ENCODE measurements at places on chromosomes 1 and 21.

DNA sequence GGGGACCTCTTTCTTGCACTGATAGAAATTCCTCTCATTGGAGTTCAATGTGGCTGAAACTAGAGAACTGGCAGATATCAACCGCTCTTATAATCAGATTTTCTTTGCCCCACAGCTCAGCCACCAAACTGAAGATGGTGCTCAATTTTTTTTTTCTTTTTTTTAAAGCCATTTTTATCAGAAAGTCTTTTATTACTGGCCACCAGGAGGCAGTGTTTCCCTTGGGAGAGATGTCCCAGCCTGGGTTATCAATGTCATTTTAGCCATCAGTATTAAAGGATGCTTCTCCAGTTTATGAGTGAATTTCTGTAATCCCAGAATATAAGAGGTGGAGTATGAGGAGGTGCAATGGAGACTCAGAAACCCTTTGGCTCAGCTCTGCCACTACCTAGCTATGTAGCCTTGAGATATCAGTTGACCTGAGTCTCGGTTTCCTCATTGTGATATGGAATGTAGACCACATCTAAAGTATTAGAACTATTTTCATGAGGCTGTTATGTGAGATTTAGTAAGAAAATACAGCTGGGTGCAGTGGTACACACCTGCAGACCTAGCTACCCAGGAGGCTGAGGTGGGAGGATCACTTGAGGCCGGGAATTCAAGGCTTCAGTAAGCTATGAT, 27.6 kb downstream of the CD244 start:
- DNase-seq, result no peak

- DNase-seq, result no peak
Observed at GRCh38 chr1:145845144-145845513, 301 bp upstream of the NUDT17 start.

DNA sequence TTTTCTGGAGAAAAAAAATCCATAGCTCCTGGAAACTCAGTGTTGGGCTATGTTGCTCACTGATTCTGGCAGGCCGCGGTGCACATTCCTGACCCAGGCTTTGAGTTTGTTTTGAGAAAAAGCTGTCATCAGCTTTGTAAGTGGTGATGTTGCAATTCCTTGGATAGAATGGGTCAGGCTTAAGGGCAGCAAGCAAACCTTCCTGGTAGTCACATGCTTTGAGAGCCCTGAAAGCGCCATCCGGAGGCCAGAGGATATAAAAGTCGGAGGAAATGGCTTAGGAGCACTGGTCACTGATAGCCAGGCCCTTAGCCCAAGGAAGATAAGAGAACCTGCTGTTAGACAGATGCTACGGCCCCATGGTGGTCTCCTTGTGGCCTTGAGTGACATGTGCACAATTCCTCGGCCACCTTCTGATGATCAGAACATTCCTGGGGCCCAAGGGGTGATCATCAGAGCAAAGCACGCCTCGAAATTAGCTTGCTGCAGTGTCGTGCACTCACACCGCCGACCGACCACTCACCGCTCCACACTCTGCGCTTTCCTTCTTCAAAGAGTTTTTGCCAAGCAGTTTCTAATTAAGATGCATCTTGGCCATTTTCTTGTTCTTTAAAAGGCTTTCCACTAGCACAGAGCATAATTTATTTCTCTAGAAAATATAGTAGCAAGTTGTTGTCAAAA, 78.6 kb downstream of the MAN1C1 start:
- DNase-seq, result peak; percentile 87

- DNase-seq, result peak; percentile 79
Observed at GRCh38 chr1:36224537-36225282, 467 bp downstream of the THRAP3 start.

DNA sequence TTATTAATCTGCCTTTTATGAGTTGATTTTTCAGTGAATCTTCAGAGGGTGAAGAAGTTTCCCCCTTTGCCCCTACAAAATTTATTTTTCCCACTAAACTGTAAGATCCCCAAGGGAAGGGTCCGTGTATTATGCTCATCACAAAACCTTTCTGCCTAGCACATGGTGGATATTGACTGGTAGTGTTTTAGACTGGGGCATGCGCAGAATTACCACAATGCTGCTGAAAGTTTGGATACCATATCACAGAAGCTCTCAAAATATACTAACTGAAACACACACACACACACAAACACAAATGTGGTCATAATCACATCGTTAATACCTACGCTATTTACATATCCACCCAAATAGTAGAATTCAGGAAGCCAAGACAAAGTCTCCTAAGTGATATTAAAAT, 28.0 kb upstream of the DMRTB1 start:
- no peak for DNase-seq

GRCh38 chr1:21783679-21784603, 992 bp upstream of the USP48 start:
- DNase-seq, result peak; percentile 98

DNA sequence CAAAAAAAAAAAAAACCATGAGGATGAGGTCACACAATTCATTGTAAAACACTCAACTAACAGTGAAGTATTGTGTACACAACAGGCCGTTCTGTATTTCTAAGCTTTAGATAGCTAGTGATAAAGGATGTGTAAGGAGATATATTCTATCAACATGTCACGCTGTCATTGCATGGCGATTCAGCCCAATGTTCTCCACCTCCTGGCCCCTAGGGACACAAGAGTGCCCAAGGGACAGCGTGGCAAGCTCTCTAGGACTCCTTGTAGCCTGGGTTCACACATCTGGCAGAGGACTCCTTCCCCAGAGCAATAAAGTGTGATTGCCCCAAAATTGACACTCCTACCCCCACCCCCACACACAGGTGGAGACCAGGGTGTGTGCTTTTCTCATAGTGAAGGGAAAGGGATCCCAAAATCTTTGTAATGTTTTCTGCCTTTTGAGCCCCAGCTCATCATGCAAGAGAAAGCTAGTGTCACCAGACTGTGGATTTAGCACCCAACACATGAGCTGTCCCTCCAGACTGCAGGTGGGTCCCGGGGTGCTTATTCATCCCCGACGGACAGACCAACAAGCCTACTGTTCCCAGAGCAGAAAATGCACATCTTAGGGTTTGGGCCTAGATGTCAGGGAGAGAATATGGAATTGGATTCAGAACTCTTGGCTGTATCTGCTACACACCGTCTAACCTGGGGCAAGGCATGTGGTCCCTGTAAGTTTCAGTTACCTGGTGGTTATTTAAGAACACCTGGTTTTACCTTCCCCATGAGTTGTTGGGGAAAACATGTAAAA, 11.5 kb downstream of the TMPRSS3 start:
- no peak for DNase-seq

DNA sequence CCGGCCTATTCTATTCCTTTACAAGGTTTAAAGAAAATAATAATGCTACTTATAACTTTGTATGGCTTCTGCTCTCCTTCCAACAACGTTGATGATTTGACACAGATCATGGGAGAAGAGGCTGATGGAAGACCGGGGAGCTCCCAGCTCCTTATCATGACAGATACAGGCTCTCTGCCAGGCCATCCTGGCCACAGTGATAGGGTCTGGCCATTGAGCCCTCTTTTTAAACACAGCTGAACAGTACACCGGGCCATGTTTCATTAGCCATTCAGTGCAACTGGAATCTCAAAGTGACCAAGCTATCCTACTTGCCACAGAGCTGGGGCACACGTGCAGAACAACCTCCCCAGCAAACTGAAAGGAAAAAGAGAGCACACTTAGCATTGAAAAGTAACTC, 34.9 kb downstream of the DNAJC11 start:
- DNase-seq, result no peak

GRCh38 chr1:223222377-223222776, 79.3 kb upstream of the TLR5 start:
- no peak for DNase-seq

DNA sequence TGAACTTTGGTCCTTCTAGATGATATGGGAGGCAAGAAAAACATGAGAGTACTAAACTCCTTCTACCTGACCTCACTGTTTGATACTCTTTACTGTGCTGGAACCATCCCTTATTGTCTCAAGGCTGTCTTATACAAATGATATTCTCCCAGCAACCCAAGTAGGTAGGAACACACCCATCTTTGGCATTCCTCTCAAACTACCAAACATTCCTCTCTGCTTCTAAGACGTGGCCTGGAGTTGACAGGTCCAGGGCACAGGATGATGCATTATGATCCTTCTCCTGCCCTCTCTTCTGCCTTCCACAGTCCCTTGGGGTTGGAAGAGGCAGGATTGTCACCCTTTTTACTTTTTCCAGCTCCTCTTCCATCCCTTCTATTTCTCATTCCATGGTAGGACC, 90.5 kb downstream of the SPATA17 start:
- no peak for DNase-seq

- DNase-seq, result no peak
Observed at GRCh38 chr1:33224166-33224707, 32.1 kb upstream of the ZNF362 start.

GRCh38 chr1:215497528-215497927, 69.6 kb upstream of the KCTD3 start:
- DNase-seq, result no peak

- no peak for DNase-seq
Observed at GRCh38 chr1:224357626-224358124, 996 bp downstream of the CNIH4 start.

DNA sequence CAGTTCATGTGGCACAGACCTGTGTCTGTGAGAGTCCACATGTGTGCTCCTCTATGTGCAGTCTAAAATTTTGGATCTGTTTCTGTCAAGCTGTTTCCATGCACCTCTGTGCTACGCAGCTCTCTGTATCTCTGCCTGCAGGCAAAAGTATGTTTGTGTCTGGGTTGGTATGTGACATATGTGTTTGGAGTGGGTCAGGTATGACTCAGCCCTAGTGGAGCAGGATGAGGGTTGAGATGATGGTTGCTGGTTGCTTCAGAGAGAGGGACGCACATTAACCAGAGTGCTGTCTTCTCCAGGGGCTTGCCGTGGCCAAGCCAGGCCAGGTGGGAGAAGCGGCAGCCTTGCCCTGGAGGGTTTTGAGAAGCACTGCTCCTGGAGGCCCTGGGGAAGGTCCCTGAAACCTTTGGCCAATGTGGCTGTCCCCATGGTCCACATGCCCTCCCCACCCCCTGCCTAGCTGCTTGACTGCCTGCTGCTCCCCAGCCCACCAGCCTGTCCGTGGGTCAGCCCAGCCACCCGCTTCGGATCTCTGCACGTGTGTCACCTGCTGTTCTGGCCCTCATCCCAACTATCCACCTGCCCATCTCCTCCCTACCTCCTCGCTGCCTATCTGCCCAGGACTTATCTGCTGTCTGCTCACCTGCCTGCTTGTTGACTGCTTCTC, 4.1 kb upstream of the EVA1B start:
- no peak for DNase-seq

DNA sequence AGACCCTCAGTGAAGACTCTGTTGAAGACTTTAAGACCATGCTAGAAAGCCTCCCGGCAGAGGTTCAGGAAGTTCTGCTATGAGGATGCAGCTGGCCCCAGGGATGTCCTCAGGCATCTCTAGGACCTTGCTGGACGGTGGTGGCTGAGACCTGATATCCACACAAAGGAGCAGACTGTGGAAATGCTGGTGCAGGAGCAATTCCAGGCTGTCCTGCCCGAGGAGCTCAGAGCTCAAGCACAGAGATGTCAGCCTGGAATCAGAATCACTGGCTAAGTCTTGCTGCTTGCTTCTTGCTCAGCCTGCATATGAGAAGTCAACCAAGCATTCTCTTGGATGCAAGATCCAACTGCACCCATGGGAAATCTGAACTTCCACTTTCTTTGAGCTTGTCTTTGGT, 22.0 kb upstream of the CDC42 start:
- DNase-seq, result no peak

DNA sequence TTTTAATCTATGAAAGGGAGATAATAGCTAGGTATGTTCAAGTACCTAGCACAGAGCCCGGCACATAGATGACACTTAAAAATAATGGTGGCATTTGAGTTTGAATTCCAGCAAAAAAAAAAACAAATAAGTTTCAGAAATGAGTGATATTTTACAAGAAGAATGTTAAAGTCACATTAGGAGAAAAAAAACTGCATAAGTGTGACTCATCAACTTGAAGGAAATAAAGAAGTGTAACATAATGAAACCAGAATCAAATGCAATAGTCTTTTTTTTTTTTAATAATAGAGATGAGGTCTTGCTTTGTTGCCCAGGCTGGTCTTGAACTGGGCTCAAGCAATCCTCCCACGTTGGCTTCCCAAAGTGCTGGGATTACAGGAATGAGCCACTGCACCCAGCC, 17.1 kb downstream of the DNASE2B start:
- no peak for DNase-seq

DNA sequence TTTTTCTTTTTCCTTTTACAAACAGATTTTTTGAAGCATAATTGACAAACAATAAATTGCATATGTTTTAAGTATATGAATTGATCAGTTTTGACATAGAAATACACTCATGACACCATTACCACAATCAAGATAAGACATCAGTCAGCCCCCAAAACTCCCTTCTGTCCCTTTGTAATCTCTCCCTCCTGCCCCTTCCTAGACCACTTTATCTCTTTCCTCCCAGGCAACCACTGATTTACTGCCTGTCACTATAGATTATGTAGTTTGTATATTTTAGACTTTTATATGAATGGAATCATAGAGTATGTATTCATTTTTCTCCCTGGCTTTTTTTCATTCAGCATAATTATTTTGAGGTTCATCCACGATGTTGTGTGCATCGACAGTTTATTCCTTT, 6.9 kb upstream of the SYT14 start:
- no peak for DNase-seq

- DNase-seq, result no peak
Observed at GRCh38 chr1:239276051-239276450, 110.3 kb upstream of the CHRM3 start.

GRCh38 chr1:208455821-208456220, 211.6 kb upstream of the PLXNA2 start:
- peak; percentile 34 for DNase-seq

GRCh38 chr1:63276624-63277023, 45.7 kb upstream of the FOXD3 start:
- no peak for DNase-seq

DNA sequence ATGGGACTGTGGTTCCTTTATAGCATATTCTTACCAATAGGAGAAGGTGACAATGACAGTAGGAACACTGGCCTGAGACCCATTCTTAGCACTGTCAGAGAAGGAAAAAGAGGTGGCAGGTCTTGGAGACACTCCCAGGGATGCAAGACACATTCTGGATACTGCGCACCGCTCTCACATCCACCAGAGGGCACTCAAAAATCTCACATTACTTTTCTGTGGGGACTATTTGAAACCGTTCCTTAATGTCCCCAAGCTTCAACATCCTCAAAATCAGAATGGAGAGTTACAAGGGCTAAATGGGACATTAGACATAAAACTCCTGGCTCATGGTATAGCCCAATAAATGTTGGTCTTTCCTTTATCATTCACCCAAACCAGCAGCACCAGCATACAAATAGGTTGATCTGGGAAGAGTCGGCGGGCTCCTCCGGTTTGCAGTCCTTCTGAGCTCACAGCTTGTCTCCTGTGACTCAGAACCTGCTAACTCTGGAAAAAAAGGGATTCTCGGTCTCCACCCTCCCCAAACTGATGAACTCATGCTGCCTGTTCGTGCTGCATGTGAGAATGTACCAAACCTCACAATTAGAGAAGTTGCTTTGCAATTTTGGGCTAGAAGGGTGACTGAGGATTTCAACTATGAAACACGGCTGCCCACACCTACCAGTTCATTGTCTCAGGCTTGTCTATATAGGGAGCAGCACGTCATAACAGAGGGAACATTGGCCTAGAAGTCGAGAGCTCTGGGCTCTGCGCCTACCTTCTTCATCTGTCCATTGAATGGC, 40.2 kb downstream of the IL12RB2 start:
- DNase-seq, result peak; percentile 32

- DNase-seq, result no peak
Observed at GRCh38 chr21:29557931-29558725, 259.4 kb downstream of the BACH1 start.

- DNase-seq, result no peak
Observed at GRCh38 chr1:184285401-184286087, 101.3 kb upstream of the C1orf21 start.

- DNase-seq, result no peak
Observed at GRCh38 chr1:5376538-5377247, 615.5 kb downstream of the NPHP4 start.
